ENCODE measurements at places on chromosomes 7 and 10. TPM values are rescaled to one million over a fixed set of nuclear protein-coding genes. Genes with fewer than 3 reads are reported as not detected.

The PARD3 gene
- 0.46 TPM for total RNA-seq

The MLXIPL gene
- total RNA-seq = not detected

The ADCYAP1R1 gene
- not detected for total RNA-seq

The PLEKHS1 gene
- not detected for total RNA-seq

The C10orf90 gene
- not detected for total RNA-seq

The FAM25G gene
- total RNA-seq = not detected

The OR2A5 gene
- not detected for total RNA-seq

The H2BK1 gene
- total RNA-seq = 0.57 TPM

The GSTO2 gene
- total RNA-seq = 0.93 TPM

The FZD1 gene
- 0.04 TPM for total RNA-seq

The LRRC18 gene
- not detected for total RNA-seq

The CAV2 gene
- not detected for total RNA-seq

DNA sequence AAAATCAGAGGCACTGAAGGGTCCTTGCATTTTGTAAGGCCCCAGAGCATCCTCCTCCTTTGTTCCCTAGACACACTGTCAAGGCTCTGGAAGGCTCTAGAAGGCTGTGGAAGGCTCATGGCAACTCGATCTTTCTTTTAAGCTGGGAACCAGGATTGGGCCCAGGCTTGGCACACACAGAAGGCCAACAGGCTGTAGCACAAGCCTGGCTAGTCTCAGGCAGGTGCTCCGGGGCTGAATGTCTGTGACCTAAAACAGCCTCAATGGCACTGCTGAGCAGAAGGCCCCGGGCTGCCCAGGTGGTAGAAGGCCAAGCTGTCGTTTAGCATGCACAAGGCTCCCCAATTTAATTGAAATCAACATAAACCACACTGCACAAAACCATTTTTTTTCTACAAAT, 55.7 kb downstream of the PRKAG2 start:
- H3K36me3 ChIP-seq = no peaks in the 10 kb centered on the region
- no peak overlapping the region for H3K27ac ChIP-seq
- no peaks in the 10 kb centered on the region for H3K27me3 ChIP-seq
- no peak for DNase-seq
- no peaks in the 10 kb centered on the region for H3K4me1 ChIP-seq
- H3K4me3 ChIP-seq = no peak overlapping the region

GRCh38 chr10:119315128-119316001, 108.0 kb downstream of the GRK5 start:
- peak; percentile 20 for DNase-seq
- no peaks in the 10 kb centered on the region for H3K36me3 ChIP-seq
- no peaks in the 10 kb centered on the region for H3K27me3 ChIP-seq
- peaks cover 37% of the 10 kb centered on the region for H3K4me1 ChIP-seq
- no peak overlapping the region for H3K27ac ChIP-seq

DNA sequence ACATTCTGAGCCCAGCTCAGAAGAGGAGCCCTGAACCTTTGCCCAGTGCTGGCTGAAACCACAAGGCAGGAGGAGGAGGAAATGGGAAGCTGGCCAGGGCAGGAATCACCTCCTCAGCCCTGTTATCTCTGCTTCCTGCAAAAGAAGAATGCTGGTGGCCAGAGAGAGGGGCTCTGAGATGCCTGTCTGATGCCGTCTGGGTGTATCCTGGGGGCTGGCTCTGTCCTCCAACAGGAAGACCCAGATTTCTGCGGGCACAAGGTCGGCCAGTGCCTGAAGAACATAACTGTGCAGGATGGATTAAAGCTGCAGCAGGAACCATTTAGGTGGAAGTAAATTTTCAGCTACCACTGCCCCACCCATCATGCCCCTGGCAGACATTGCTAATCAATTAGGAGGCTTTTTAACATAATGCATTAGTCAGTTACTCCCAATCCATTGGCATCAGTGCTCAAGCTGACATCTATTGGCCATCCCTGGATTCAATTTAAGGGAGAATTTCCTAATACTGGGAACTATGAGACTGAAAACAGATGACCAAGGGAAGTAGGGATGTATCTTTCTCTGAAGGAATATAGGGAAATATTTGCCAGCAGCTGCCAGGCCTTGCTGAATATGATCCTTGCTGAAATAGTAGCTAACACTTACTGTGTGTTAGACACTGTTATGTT, 67.7 kb downstream of the COL13A1 start:
- no peaks in the 10 kb centered on the region for H3K36me3 ChIP-seq
- no peak for DNase-seq
- no peaks in the 10 kb centered on the region for H3K27me3 ChIP-seq
- H3K4me1 ChIP-seq = no peaks in the 10 kb centered on the region
- H3K27ac ChIP-seq = no peak overlapping the region
- H3K4me3 ChIP-seq = no peak overlapping the region

DNA sequence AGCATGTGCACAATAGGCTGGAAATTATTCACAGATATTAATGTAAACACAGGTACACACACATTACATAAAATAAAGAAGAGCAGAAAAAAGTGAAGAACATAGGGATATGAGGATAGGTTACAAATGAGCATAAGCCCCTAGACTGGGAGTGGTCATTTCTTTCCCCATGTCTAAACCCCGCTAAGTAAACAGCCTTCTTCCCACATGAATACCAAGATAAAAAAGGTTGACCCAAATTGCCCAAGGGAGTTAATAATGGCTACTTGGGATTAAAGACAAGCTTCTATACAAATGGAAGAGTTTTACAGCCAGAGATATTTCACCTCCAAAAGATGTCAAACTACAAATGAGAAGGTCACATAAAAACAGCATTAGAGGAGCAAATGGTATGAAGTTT, 527.1 kb upstream of the CELF2 start:
- no peak for DNase-seq
- no peak overlapping the region for H3K27ac ChIP-seq
- H3K36me3 ChIP-seq = no peaks in the 10 kb centered on the region
- no peak overlapping the region for H3K4me3 ChIP-seq
- no peaks in the 10 kb centered on the region for H3K4me1 ChIP-seq

DNA sequence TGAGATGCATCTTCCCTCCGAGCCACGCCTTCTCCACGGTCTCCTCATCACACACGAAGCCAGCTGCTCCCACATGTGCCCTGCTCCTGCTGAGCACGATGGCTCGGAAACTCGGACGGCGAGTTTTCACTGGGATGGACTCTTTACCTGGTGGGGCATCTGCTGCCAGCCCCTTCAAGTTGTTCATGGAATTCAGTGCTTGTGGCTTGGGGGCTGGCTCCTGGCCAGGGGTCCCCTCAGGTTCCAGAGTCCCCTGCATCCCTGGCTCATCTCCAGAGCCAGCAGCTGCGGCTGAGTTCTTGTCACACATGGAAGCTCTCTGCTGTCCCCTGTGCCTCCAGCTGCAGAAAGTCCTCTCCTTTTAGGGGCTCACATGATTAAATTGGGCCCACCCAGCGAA, 654.0 kb downstream of the SDK1 start:
- H3K27me3 ChIP-seq = no peaks in the 10 kb centered on the region
- no peaks in the 10 kb centered on the region for H3K4me1 ChIP-seq
- no peak overlapping the region for H3K27ac ChIP-seq
- H3K4me3 ChIP-seq = no peak overlapping the region
- no peaks in the 10 kb centered on the region for H3K36me3 ChIP-seq

DNA sequence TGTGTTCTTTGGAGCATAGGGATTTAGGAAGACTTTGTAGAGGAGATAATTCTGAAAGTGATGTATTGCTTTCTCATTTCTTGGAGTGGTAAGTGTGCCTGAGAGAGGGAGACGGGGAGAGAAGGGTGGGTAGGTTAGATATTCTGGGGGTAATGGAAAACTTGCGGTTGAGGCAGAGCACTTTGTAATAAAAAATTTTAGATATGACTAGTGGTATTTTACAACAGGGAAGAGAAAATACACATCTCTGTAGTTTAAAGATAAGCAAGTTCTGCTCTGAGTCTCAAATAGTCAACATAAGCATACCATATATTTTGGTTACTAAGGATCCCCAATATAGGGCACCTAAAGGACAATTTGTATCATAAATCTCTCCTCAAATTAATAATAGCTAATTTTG, 6.6 kb downstream of the VPS50 start:
- no peaks in the 10 kb centered on the region for H3K27me3 ChIP-seq
- H3K4me1 ChIP-seq = peaks cover 4% of the 10 kb centered on the region
- no peaks in the 10 kb centered on the region for H3K36me3 ChIP-seq
- H3K27ac ChIP-seq = no peak overlapping the region
- no peak overlapping the region for H3K4me3 ChIP-seq
- DNase-seq = no peak

DNA sequence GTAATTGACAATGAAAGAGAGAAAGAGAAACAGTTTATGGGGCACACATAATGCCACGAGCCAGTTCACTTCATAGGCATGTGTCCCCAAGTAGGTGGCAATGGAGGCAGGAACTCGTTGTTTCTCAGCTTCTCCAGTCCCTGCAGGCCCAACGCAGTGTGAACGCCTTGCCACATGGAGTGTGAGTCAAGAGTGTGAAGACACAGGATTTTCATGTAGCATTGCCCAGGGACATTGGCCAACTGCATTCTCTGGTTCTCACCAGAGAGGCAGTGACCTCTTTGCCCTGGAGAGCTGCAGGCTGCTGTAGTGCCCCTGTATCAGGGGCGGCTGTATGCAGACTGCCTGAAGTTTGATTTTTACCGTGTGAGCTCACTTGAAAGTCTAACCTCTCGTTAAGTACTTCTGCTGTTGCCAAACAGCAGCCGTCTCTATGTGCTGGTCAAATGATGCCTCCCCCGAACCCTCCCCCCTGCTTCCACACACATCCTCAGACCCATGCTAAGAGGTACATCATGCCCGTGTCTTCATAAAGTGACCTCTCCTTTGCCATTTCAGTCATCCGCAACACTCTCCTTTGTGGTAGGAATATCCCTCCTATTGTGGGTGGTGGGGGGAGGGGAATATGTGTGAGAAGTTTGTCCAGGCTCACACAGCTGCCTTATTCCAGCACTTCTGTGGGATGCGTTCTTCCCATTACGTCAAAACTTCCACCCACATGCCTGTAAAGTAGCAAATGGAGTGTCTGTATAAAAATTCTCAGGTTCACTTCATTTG, 12.7 kb downstream of the LRRC18 start:
- no peak overlapping the region for H3K27ac ChIP-seq
- DNase-seq = no peak
- H3K27me3 ChIP-seq = no peaks in the 10 kb centered on the region
- no peaks in the 10 kb centered on the region for H3K36me3 ChIP-seq
- H3K4me1 ChIP-seq = no peaks in the 10 kb centered on the region

GRCh38 chr10:119090026-119090795, 9.6 kb upstream of the EIF3A start:
- H3K27me3 ChIP-seq = no peaks in the 10 kb centered on the region
- no peaks in the 10 kb centered on the region for H3K36me3 ChIP-seq
- peaks cover 40% of the 10 kb centered on the region for H3K4me1 ChIP-seq

GRCh38 chr10:124184208-124184830, 90.9 kb upstream of the CHST15 start:
- no peaks in the 10 kb centered on the region for H3K36me3 ChIP-seq
- no peaks in the 10 kb centered on the region for H3K27me3 ChIP-seq
- H3K4me1 ChIP-seq = no peaks in the 10 kb centered on the region
- no peak overlapping the region for H3K4me3 ChIP-seq
- no peak overlapping the region for H3K27ac ChIP-seq

- no peaks in the 10 kb centered on the region for H3K27me3 ChIP-seq
- H3K36me3 ChIP-seq = no peaks in the 10 kb centered on the region
- no peaks in the 10 kb centered on the region for H3K4me1 ChIP-seq
- no peak overlapping the region for H3K27ac ChIP-seq
Measured at GRCh38 chr7:375321-375831, 85.4 kb downstream of the FOXL3 start.

DNA sequence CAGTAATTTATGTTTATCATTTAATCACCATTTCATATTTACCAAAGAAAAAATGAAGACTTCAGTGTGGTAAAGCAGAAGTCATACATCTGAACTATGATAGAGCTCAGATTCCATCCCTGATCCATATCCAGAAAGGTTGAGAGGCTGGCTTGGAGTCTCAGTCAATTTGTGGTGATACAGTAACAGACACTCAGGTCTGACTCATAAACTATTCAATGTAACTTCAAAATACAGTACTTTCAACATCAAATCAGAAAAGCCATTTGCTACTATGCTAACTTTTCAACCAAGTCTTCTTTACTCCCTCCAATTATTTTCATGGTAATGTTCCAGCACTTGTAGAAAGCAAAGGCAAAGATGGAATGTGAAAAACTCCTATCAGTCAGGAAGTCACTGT, 190.4 kb downstream of the HDAC9 start:
- no peak overlapping the region for H3K27ac ChIP-seq
- no peaks in the 10 kb centered on the region for H3K36me3 ChIP-seq
- H3K27me3 ChIP-seq = no peaks in the 10 kb centered on the region
- no peaks in the 10 kb centered on the region for H3K4me1 ChIP-seq
- H3K4me3 ChIP-seq = no peak overlapping the region

- no peak overlapping the region for H3K4me3 ChIP-seq
- H3K27ac ChIP-seq = no peak overlapping the region
- H3K4me1 ChIP-seq = no peaks in the 10 kb centered on the region
- DNase-seq = no peak
- no peaks in the 10 kb centered on the region for H3K27me3 ChIP-seq
Measured at GRCh38 chr7:11193888-11194287, 220.2 kb downstream of the PHF14 start.

- H3K27me3 ChIP-seq = no peaks in the 10 kb centered on the region
- no peaks in the 10 kb centered on the region for H3K4me1 ChIP-seq
- no peaks in the 10 kb centered on the region for H3K36me3 ChIP-seq
Measured at GRCh38 chr10:44249490-44249889, 135.4 kb downstream of the CXCL12 start.

All from CD8-positive, alpha-beta memory T cell (primary cell).